ENCODE measurements at places on chromosomes 11 and 22. TPM values are rescaled to one million over a fixed set of nuclear protein-coding genes. Genes with fewer than 3 reads are reported as not detected.

DNA sequence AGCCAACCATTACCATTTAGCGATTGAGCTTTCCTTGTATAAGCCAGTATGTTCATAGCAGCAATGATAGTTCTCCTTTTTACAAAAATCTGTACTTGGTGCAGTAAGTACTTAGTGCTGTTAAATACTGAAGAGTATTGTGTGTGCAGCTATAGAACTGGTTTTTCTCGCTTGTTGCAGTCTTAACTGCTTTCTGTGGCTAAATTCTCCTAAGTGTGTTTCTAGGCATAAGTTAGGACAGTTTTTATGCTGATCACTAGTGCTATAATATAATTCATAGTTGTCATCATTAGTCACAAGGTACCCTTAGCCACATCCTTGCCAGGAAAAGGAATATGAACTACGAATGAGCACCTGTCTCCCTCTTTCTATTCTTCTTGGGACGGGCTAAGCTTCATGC is 107.7 kb downstream of the GRAMD1B start:
- peak overlapping the region; percentile 98 for H3K27ac ChIP-seq
- peaks cover 6% of the 10 kb centered on the region for H3K36me3 ChIP-seq
- no peak for DNase-seq
- no peak overlapping the region for H3K4me3 ChIP-seq
- H3K4me1 ChIP-seq: peaks cover 18% of the 10 kb centered on the region
- H3K27me3 ChIP-seq: no peaks in the 10 kb centered on the region

DNA sequence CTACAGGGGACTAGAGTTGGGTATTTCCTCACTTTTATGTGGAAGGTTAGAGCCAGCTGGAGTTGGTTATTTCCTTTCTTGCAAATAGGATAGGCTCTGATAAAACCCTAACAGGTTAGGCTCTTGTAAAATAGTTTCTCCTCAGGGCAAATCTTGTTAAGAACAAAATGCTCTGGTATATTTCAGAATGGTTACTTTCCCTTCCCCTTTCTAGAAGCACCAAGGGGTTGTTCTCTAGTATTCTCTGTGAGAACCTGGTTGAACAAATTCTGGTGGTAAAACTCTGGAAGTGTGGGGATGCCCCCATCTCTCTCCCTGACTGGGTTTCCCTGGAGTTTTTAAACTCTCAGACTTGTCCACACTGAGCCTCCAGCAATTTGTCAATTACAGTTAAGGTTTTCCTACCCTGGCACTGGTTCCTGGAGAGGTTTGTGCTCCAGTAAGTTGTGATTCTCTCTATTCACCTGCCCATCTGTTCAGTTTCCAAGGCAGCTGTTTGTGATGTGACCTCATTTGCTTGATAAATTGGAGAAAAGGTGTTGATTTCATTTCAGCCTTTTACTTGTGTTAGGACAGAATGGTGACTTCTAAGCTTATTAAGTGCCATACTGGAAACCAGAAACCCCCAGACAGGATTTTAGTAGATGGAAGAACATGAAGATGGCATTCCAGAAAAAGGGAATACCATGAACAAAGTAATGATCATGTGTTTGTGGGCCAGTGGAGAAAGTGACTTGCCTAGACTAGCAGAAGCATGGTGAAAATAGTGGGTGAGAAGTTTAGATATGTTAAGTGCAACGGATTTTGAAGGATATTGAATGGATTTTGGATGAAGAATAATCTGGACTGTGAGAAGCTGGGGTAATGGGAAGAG is 64.6 kb downstream of the EXT2 start:
- no peak for DNase-seq
- H3K4me3 ChIP-seq: no peak overlapping the region
- H3K4me1 ChIP-seq: no peaks in the 10 kb centered on the region
- no peaks in the 10 kb centered on the region for H3K27me3 ChIP-seq
- H3K27ac ChIP-seq: no peak overlapping the region

Gene ACCS
- 7.5 TPM for total RNA-seq

- no peak overlapping the region for H3K27ac ChIP-seq
- H3K36me3 ChIP-seq: peaks cover 27% of the 10 kb centered on the region
- H3K4me1 ChIP-seq: no peaks in the 10 kb centered on the region
- H3K4me3 ChIP-seq: no peak overlapping the region
- no peaks in the 10 kb centered on the region for H3K27me3 ChIP-seq
These were observed 42.1 kb downstream of the PACSIN2 start for GRCh38 chr22:42972649-42973535.

DNA sequence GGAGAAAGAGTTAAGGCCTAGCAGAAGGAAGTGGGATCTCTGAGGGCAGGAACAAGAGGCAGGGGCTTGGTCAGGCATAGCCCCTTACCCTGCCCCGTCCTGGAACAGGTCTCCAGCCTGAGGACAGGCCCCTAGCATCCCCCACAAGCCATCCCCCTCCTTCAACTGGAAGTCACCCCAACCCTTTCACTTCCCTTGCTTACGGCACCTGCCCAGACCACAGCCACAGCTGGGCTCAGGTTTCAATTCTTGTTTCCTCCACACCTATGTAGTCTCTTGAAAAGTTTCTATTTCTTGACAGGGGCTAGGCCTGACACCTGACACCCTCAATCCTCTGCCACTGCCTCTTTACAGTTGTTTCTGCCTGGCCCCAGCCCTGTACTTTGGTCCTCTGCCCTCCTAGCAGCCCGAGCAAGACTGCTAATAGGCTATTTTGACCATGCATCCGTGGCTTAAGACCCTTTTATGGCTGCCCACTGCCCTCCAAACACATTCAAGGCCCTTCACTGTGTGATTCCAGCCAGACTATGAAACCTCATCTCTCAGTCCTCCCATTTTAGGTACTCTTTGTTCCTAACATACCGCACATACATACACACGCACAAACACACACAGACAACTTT is 10.9 kb upstream of the FCHSD2 start:
- H3K27me3 ChIP-seq: no peaks in the 10 kb centered on the region
- peak; percentile 51 for DNase-seq

Gene CCS
- 57.5 TPM for total RNA-seq

- no peak for DNase-seq
- peaks cover 67% of the 10 kb centered on the region for H3K36me3 ChIP-seq
- H3K27me3 ChIP-seq: no peaks in the 10 kb centered on the region
- H3K4me1 ChIP-seq: no peaks in the 10 kb centered on the region
- no peak overlapping the region for H3K27ac ChIP-seq
These were observed 5.4 kb upstream of the RANBP1 start for GRCh38 chr22:20110359-20110985.

All from H9 (cell line).